ENCODE measurements at places on chromosomes 6 and 20.

DNA sequence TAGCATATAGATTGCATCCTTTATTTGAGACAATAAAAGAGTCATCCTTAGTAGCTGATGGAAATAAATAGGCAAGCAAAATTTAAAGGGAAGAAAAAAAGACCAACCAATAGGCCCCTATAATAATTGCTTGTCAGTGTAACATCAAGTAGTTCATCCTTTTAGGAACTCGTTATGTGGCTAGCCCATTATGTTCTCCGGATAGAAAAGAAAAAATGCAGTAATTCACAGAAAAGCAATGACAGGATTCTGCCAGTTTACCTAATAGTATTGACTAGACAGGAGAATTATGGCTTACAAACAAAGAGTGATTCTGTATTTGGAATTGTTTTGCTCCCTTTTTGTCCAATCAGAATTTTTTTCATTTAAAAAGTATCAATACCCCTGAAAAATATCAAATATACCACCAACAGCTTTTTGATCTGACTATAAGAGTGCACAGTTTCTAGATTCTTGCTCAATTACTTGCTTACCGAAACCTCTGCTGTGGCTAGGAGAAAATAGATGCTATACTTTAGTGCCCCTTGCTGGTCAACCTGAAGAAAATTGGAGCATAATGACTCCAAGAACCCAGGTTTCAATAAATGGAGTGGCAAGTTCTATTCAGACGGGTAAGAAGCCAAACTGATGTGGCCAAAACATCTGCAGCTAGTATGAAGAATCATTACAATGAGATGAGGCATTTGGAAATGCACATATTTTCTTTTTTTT lies 91.5 kb upstream of the SASH1 start:
- DNase-seq, result no peak

GRCh38 chr6:143264986-143265764 lies 185.3 kb downstream of the ADAT2 start:
- DNase-seq, result no peak

- peak; percentile 34 for DNase-seq
Measured at GRCh38 chr6:137271245-137272183, 52.3 kb upstream of the IFNGR1 start.

DNA sequence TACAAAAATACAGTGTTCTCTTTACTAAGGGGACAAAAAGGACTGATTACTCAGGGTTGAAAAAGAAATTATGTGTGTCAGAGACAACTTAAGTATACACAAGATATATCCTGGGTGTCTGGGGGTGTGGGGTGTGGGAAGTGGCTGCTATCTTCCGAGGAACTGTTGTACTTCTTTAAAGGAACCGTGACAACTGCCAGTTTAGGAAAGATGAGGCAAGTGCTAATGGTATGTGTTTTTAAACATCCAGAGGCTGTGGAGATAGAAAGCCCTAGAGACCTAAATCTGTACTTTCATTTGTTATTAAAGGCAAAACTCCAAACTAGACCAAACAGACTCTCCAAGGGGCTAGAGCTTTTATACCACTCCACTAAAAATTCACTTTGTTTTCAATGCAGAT lies 95.6 kb downstream of the SNAP25 start:
- no peak for DNase-seq

- DNase-seq, result peak; percentile 75
Measured at GRCh38 chr6:108407904-108408827, 113.3 kb downstream of the AFG1L start.

DNA sequence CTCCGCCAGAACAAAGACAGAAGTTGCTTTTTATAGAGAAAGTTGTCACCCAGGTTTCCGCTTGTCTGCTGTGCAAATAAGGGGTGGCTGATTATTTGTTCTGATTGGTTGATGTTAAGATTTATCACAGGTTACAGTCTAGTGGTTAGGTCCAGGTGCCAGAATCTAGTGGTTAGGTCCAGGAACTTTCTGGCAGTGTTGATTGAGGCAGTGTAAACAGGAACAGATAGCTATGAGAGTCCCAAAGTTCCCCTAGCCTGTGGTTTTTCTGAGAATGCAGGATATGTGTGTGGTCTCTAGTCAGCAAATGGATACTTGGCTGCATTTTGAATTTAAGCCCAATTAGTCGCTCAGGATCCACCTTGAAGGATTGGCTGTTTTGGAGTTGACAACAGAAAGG lies 148.0 kb downstream of the TMEM200A start:
- DNase-seq, result peak; percentile 54

DNA sequence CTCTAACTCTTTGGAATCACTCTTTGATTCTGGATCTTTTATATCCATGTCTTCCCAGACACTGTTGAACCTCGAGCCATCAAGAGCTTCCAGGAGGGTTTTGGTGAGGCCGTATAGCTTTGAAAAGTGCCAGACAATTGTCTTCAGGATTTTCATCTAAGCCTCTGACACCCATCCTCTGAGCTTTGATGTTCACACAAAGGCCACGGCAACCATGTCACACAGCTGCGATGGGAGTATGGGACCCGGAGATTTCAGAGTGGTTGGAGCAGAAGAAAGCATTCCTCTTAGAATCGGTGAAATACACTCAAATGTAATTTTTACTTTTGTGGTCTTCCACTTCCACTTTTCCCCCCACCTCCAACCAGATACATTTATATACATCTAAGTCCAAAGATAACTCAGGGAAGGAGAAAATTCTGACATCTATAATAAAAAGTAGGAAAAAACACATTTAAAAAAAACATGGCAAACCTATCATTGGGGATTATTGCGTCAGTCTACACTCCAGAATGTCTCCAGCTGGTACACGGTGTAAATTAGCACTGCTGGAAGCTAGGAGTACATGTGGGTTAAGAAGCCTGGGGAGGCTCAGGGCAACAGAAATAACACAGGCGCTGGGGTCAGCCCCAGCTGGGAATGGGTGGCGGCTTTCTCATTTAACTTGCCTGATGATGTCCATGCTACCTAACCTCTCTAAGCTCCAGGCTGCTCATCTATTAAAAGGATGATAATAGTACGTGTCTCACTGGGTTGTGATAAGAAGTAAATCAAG lies 92.7 kb downstream of the LY86 start:
- no peak for DNase-seq

- DNase-seq, result no peak
Measured at GRCh38 chr6:81969814-81970213, 217.3 kb upstream of the TENT5A start.

GRCh38 chr20:62359043-62359490 lies 8.0 kb downstream of the LAMA5 start:
- no peak for DNase-seq

GRCh38 chr6:142331601-142332000 lies 29.8 kb downstream of the ADGRG6 start:
- no peak for DNase-seq

- no peak for DNase-seq
Measured at GRCh38 chr6:12717356-12717755, 789 bp downstream of the PHACTR1 start.

DNA sequence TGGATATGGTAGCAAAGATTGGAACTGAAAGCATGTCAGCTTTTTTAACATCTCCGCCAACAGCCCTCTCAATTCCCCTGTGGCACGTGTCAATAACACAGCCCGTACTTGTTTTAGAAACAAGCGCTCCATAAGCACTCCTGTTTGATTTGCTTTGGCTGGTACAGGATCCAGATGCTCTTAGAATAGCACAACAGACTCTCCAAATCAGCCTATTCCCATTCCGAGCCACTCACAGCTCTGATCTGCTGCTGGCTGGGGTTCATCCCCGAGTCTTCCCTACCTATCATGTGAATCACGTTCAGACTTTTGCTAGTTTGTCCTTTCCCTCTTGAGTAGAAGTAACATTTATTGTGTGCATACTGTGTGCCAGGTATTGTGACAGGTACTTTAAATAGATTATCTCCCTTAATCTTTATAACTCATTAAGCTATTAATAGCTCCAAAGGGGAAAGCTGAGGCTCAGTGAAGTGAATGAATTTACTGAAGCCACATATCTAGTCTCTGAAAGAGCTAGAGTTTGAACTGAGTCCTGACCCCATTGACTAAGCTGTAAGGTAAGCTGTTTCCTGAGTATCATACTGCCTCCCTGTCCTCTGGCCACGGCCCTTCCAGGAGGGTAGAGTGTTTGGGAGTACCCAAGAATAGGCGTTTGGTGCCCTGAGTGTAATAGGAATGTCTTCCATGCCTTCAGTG lies 46.7 kb downstream of the RALY start:
- peak; percentile 38 for DNase-seq

GRCh38 chr20:22728146-22728745 lies 143.9 kb upstream of the FOXA2 start:
- DNase-seq, result no peak

DNA sequence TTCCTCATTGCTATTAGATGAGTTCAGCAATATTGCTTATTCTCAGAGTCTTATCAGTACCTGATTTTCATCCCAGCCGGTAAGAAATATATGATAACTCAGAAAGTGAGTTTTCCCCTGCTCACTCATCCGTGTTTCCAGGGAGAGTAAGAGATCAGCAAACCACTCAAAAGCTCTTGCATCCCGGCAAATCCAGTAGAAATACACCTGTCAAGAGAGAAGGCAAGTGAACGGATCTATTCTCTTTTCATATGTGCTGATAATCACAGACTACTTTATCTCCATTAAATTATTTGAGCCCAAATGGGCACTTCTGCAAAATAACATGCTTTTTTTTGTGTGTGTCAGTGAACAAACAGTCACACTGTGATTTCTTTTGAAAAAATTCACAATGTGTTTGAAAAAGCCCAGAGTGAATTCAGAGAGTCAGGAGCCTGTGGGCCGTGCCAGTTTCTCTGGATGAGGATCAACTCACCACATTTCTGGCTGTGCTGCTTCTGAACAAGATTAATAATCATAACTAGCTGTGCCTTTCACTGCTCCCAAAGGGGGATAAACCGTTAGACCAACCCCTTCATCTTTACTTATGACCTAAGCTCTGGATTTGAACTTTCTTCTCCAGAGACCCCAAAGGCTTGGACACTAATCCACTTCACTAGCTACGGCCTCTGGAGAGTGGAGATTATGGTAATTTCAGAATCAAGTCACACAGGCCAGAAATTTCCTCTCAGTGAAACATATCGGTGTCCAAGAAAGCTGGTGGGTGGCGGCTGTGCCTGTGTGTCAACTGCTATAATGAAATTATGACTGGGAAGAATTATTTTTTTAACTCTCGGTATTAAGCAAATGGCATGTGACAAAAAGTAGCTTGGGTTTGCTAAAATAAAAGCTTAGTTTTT lies 44.2 kb downstream of the NOX3 start:
- no peak for DNase-seq

- no peak for DNase-seq
Measured at GRCh38 chr6:42212442-42212841, 5.2 kb downstream of the MRPS10 start.

- DNase-seq, result no peak
Measured at GRCh38 chr6:74967821-74968220, 238.0 kb downstream of the COL12A1 start.

GRCh38 chr6:24321538-24322162 lies 36.2 kb downstream of the DCDC2 start:
- DNase-seq, result no peak

DNA sequence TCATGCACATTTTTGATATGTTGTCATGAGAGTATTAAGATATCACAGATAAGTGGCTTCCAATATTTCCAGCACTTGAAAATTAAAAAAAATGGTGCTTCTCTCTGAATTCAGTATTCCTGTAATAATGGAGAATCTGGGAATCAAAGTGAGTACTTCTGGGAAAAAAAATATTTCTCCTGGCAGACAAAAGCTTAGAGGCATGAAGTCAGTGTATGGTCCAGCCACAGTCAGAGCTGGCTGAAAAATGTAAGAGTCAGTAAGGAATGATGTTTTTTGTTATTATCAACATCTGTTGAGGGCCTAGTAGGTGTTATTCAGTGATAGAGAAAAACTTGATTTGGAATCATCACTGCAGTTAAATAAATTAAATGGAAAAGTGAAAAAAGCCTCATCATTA lies 3.2 kb upstream of the RFPL4B start:
- no peak for DNase-seq

- DNase-seq, result no peak
Measured at GRCh38 chr6:56638760-56639159, 3.9 kb downstream of the DST start.

DNA sequence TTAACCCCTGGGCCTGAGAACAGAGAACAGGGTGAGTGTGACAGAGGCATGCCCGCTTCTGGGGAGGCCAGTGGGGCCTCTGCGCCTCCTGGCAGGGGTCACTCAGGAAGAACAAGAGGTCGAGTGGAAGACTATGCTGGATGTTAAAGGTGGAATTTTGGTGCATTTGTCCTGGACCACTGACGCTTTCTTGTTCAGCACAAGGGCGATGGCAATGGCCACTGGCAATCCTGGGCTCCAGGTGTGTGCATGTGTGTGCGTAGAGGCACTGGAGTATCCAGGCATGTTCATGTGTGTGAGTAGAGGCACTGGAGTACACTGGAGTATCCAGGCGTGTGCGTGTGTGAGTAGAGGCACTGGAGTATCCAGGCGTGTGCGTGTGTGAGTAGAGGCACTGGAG lies 23.5 kb upstream of the NPBWR2 start:
- DNase-seq, result no peak

GRCh38 chr6:108363889-108364313 lies 69.0 kb downstream of the AFG1L start:
- DNase-seq, result no peak

GRCh38 chr6:43434001-43434840 lies 6.9 kb downstream of the ABCC10 start:
- DNase-seq, result no peak

DNA sequence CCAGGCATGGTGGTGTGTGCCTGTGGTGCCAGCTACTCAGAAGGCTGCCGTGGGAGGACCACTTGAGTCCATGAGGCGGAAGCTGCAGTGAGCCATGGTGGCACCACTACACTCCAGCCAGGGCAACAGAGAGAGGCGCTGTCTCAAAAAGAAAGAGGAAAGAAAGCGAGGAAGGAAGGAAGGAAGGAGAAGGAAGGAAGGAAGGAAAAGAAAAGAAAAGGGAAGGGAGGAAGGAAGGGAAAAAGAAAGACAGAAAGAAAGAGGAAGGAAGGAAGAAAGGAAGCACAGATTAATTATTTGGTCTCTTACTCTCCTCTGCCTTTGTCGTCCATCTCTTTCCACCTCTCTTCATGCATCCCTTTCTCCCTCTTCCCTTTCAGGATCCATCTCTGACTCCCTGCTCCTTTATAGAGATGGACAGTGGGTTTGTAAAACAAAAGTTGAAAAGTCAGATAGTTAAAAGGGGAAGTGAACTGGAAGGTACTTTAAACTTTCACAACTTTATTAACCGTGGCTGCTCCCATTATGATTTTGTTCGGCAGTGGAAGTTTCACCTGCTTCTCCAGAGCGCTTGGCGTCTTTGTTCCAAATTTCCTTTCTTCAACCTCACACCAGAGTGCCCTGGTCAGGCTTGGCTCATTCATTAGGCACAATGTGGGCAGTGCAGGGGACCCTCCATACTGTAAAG lies 1.5 kb downstream of the HLA-DQA1 start:
- no peak for DNase-seq

- no peak for DNase-seq
Measured at GRCh38 chr6:44062771-44063560, 64.3 kb downstream of the MRPL14 start.

- no peak for DNase-seq
Measured at GRCh38 chr20:32114305-32114960, 4.9 kb downstream of the TM9SF4 start.

DNA sequence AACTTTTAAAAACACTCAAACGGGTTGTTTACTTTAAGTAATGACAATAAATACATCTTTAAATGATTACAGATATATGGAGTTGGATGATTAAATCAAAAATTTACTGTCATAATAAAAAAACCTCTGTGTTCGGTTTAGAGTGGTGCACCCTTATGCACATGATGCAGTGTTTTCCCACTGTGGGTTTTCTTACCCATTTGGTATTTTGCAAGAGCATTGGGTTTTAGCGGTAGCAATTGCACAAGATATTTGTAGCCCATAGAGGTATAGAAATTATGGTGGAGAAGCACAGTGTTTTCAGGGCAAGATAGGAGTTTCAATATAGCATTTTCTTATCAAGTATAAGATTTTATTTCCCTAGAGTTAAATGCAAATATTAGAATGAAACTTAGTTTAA lies 410.8 kb upstream of the PLCB4 start:
- DNase-seq, result no peak
